ENCODE measurements at places on chromosomes 2 and 18.

DNA sequence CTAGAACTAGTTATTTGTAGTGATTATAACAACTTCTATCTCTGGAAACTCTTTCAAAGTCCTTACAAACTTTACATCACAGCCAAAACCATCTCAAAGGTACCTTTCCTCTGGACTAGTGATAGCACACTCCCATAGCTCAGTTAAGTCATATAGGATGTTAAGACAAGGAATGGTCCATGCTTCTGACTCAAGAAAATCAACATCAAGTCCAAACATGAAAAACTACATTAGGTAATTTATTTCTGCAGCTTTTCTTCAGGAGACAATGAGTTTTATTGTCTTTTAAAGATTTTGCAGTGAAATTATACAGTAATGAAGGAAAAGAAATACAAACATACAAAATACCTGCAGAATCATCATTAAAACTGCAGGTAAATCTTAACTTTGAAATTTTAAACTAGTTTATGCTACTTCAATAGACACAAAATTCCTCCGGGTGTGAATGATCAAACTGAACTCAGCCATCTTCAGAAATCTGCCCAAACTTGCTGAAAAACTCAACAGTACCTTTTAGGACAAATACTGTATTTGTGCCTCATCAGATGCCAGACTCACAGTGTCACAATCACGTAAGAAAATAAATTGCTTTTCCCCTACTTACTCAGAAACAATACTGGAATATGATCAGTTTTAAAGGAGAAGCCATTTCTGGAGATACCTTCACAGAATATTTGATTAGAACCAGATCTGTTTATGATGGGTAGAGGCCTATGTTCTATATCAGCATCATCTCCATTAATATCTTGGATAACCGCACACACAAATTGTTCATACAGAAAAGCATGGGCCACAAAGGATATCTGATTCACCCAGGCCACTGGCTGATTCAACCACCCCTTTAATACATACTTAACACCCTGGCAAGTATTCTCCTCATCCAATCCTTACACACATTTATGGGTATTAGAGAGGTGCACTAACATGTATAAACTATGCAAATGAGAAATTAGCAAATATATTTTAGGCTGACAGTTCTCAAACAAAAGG, 2.6 kb downstream of the TMEM131 start:
- no peak for DNase-seq

DNA sequence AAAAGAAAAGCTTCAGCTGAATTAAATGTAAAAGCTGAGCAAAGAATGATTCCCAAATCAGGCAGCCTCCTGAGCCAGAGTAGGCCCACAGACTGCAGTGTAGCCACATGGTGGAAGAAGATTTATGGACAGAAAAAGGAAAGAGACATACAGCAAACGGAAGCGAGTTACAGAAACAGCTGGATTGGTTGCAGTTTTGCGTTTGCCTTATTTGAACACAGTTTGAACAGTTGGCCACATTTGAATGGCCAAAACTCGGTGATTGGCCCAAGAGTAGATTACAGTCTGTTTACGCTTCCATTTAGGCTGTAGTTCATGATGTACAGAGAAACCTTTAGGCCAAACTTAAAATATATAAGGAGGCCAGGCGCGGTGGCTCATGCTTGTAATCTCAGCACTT, 35.1 kb downstream of the SH2D6 start:
- no peak for DNase-seq

DNA sequence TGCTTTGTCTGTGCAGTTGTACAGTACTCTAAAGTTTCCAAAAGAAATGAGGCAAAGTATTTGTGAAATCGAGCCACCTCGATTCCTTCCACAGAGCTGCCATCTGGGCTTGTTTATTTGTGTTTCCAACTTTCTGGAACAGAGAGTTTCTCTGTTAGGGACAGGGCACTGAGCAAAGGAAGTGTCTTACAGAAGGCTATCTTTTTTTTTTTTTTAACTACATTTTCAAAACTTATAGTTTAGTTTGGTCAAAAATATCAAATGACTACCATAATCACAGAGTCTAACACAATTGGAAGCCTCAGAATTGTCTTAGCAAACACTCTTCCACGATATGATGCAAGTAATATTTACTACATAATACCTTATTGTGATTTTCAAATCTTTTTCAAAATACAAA, 796 bp downstream of the RFTN2 start:
- no peak for DNase-seq

- peak; percentile 11 for DNase-seq
These were observed 601.1 kb downstream of the ARHGAP15 start for GRCh38 chr2:143730155-143730952.

DNA sequence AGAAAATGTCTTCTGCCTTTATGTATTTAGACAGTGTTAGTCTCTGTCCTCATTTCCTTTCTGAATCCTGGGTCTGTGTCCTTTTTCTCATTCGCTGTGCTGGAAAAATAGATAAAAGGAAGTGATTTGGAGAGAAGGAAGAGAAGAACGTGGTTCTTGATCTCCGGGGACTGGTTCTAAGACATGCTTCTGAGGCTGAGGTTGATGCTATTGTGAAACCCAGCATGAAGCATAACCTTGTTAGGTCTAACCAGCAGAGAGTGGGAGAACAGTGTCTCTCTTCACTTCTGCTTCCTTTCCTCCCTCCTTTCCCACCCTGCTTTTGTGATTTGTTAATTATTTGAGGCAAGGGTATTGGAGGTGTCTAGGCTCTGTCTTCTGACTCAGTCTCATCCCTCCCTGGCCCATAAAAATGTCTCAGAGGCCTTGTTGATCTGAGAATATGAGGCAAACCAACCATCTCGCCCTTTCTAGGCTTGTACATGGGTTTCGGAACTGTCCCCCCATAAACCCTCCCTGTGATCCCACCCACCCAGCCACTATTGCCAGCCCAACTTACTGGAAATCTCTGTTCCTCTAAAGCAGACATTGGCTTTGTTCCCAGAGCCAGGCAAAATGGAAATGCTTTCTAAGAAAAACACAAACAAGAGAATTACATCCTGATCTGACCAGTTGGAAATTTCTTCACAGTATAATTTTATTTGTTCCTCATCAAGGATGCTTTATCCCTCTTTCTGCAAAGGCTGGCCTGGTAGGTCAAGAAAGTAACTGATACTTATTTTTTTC, 360.6 kb upstream of the TNP1 start:
- DNase-seq: no peak

DNA sequence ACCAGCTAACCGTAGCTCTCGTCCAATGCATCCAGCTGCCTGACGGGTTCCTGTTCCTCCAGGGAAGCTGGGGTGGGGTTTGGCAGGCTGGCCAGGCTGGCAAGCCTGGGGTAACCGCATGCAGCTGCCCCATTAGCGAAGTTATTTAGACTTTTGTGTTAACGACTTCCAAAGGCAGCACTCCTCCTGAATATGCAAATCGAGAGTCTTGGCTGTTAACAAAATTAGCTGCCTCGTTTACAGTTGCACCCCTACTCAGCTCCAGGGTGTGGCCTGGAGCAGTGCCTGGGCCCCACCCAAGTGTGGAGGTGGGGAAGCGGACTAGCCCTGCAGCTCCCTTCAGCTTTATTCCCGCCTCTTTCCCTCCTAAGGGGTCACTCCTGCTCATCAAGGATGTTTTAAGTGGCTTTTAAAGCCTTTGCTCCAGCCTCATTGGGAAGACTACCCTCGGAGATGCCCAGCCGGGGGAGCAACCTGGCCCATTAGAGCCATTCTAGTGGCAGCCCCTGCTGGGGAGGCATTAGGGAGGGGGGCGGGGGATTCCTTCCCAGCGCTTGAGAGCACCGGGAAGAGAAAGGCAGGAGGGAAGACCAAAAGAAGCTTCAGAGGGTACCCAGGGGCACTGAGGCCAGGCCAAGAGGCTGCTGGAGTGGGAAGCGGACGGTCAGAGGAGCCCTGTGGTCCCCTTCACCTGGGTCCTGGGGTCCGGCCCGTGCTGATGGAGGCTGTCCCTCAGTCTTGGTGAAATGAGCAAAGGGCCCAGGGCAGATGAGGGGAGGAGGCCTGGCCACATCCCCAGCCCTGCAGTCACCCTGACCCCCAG, 204.1 kb downstream of the CELF4 start:
- DNase-seq: no peak

DNA sequence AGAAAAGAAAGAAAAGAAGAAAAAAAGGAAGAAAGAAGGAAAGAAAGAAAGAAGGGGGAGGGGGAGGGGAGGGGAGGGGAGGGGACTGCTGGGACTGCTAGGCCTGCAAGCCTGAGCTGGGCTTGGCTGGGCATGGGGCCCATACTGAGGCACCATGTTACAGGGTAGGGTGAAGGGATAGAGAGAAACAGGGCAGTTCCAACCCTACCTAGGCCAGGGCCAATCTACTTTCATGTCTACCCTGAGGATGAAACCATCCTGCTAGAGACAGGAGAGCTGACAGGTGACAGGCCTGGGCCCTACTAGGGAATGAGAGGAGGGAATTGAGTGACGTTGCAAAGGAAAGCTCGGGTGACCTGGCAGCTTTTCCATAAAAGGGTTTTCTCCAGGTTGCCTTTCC, 41.7 kb downstream of the TEX44 start:
- no peak for DNase-seq

GRCh38 chr18:9530226-9531009, 55.1 kb downstream of the RALBP1 start:
- no peak for DNase-seq

- no peak for DNase-seq
These were observed 46.6 kb downstream of the PRKRA start for GRCh38 chr2:178404368-178404767.

DNA sequence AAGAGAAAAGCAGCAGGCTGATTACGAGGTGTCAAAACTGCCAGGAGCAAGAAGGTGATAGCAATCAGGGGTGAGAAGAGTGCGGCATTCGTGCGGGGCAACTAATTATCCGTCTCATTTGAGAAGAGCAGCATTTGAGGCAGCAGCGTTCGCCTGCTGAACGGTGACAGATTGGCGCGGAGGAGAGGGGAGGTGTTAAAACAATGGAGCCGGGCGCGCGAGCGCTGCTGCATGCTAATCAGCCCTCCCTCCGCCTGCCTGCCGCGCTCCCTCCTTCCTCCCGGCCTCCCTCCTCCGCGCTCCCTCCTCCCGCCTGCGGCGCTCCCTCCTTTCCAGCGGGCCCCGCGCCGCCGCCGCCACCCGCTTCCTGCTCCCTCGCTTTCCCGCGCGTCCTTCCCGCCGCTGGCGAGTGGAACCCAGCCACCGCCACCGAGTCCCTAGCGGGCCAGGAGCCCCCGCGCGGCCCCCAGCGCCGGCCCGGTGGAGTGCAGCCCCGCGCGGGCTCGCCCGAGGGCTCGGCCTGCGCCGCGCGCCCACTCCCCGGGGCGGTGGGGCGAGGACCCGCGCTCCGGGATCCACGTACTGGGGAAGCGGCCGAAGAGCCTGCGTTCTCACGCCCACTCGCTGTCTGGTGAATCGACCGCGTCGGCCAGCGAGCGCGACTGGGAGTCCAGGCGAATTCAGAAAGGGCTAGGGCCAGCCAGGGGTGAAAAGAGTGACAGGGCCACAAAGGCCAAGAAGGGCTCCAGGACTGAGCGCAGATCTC, 69.5 kb upstream of the PSMD14 start:
- DNase-seq: peak; percentile 50

- no peak for DNase-seq
These were observed 10.2 kb upstream of the INPP4A start for GRCh38 chr2:98434492-98434891.

DNA sequence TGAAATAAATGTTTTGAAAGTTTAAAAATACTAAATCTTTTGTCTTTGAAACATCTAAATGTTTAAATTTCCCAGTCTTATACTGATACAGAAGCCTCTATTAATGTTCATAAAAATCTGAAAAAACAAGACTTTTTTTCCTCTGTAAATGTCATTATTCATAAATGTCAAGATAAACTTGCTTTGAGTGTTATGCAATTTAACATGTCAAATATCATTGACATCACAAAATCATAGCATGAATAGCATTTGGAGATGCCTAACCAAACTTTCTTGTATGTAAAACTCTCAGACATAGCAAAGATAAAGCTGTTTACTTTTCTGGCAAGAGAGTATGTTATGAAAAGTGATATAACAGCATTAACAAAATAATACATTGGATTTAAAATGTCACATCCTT, 128.0 kb upstream of the CDH19 start:
- no peak for DNase-seq

DNA sequence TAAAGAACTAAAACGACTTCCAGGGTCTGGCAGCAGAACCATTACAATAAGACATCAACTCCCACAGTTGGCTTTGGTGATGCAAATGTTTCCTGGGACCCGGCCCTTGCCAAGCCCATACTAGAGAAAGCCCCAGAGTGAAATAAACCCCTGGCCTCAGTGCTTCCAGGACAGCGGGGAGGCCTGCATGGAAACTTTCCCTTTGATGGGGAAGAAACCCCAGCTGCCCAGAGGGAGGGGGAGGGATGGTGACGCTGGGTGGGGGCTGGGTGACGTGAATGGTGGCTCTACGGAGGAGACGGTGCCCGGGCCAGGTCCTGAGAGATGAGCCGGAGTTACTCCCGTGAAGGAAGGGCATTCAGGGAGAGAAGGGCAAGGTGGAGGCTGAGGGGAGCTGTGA, 27.5 kb downstream of the INHBB start:
- DNase-seq: no peak

DNA sequence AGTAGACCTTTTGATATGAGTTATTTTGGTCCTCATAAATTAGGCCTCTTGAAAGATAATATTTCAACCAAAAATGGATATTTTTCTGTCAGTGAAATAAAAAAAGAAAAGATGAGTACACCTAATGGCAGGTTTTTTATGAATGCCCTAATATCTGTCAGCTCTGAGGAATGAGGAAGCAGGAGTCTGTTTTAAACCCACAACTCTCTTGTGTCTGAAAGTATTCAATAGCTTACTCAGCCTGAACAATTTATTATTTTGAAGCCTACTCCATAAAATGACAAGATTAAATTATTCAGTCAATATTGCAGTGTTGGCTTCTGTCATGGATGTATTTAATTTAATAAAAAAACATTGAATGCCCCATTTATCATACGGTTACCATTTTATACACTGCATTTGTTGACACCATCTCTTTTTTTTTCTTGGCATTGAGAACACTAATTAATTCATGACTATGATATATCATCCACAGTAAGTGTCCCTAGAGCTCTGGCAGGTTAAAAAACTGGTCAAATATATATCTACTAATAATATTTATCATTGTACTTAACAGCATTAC, 548.2 kb downstream of the CBLN2 start:
- DNase-seq: no peak

- DNase-seq: no peak
These were observed 1.1 kb upstream of the CHN1 start for GRCh38 chr2:175006281-175006680.

DNA sequence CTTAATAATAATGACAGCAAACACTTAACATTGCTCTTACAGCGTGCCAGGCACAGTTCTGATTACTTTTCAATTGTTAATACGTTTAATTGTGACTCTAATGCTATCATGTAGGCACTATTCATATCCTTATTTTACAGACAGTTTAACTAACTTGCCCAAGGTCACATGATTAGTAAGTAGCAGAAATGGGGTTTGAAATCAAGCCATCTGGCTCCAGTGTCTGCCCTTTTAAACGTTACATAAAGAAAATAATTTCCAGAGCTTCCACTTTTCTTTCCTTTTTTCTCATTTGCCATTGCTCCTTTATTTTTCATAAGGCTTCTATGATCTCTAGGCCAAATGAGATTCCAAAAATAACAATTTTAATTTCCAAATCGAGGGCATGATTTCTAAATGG, 50.6 kb upstream of the IKZF2 start:
- no peak for DNase-seq
